ENCODE measurements at places on chromosomes 16 and 17.
A peak's percentile ranks its signal among the peaks of the same experiment; 100 is the strongest.

DNA sequence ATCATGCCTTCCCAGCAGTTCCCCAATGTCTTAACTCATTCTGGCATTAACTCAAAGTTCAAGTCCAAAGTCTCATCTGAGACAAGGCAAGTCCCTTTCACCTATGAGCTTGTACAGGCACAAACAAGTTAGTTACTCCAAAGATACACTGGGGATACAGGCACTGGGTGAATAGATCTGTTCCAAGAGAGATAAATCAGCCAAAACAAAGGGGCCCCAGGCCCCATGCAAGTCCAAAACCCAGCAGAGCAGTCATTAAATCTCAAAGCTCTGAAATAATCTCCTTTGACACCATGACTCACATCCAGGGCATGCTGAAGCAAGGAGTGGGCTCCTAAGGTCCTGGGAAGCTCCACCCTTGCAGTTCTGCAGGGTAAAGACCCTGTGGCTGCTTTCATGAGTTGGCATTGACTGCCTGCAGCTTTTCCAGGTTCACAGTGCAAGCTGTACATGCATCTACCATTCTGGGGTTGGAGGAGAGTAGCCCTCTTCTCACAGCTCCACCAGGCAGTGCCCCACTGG is 332.2 kb upstream of the KIF2B start:
- no peak for DNase-seq

DNA sequence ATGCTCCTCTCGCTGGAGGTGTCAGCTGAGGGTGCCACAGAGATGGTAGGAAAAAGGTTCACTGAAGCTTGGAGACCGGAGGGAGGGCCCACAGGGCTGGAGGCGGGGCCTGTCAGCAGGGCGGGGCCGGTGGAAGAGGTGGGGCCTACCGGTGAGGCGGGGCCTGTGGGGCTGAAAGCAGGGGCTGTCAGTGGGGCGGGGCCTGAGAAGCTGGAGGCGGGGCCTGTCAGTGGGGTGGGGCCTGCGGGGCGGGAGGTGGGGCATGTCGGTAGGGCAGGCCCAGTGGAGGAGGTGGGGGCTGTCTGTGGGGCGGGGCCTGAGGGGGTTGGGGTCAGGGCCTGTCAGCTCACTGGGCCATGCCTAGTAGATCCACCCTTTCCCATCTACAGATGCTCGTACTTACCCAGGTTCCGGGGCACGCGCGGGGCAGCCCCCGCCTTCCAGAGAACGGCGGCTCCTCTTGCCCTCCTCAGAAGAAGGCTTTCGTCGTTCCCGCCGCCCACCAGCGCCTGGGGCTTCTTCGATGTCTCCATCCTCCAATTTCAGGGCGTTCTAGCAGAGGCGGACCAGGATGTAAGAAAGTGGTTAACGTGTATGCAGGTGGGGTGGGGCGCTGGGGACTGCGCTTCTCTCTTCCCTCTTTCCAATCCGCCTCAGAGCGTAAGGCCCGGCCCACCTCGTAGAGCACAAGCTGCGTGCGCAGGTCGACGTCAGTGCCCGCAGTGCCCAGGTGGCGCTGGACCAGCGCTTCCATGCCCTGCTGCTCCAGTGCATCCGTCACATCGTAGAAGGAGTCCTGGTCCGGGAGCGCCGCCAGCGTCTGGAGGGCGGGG is 9.8 kb downstream of the TMEM208 start:
- peak; percentile 69 for DNase-seq

DNA sequence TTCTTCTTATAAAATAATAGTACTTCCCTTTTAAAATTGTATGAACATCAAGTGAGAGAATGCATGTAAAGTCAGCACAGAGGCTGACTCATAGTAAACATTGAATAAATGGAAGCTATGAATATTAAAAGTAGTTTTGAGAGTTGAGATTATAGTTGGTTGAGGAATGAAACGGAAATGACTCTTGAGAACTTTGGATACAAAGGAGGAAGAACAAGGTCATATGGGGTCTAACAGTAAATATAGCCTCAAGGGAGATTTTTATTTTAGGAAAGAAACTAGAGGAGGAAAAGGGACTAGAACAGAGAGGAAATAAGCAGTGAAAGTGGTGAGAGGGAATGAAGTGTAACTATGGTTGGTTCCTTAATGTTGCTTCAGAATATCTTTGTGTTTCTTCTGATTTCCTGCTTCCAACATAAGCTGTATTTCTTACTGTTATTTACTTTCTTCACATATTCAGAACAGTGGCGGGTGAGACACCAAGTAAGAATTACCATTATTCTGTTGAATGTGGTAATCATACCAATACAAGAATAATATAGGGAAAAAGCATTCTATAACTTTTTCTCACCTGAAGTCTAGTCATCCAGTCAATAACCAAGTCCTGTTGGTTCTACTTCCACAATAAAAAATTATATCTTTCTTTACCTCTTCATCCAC is 165.1 kb downstream of the CHD9 start:
- no peak for DNase-seq

- no peak for DNase-seq
Observed at GRCh38 chr17:79806863-79807720, 10.2 kb upstream of the CBX8 start.

DNA sequence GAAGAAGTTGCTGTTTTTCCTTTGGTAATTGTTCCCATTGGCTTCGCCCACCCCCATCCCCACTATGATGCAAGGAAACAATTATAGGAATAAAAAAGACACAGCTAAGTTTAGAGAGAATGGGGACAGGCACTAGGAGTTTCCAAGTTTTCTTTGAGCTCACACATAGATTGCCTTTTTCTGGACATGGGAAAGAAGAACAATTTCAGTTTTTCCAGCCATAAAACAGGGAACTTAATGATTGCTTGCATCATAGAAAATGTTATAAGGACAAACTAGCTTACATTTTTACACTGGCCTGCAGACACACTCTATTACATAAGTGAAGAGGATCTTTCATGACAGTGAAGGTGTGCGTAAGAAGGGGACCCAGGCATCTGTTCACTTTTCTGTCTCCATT is 142.3 kb upstream of the ZFHX3 start:
- no peak for DNase-seq

DNA sequence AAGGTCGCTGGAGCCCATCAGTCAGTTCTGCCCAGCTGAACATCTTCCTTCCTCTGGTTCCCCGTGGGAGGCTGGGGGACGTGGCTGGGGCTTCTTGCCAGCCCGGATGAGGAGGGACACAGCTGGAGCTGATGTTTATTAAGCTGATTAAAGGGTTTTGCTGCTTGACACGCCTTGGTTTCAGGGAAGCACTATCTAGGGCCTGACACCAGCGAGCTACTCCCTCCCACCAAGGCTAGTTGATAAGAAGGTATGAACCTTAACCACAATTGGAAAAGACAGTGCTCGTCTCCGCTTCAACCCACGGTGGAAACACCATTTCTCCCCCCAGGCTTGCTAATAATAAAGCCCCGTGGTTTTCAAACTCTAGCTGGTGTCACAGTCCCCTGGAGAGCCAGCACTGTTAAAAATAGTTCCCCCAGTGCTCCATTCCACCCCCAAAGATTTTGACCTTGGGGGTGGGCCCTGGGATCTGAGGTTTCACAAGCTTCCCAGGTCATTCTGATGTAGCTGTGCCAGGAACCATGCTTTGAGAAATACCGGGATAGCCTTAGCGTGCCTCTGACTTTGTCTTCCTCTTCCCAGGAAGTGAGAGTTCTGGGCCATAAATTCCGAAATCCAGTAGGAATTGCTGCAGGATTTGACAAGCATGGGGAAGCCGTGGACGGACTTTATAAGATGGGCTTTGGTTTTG is 5.5 kb downstream of the DHODH start:
- no peak for DNase-seq
